NK-92 treated with Interleukin-12 subunit alpha and Interleukin-12 subunit beta, amount 100 ng/mL, for 24 hours (cell line): ENCODE measurements at places on chromosomes 4 and X.

GRCh38 chr4:117610706-117611308 is 423.5 kb upstream of the NDST3 start:
- DNase-seq = no peak

DNA sequence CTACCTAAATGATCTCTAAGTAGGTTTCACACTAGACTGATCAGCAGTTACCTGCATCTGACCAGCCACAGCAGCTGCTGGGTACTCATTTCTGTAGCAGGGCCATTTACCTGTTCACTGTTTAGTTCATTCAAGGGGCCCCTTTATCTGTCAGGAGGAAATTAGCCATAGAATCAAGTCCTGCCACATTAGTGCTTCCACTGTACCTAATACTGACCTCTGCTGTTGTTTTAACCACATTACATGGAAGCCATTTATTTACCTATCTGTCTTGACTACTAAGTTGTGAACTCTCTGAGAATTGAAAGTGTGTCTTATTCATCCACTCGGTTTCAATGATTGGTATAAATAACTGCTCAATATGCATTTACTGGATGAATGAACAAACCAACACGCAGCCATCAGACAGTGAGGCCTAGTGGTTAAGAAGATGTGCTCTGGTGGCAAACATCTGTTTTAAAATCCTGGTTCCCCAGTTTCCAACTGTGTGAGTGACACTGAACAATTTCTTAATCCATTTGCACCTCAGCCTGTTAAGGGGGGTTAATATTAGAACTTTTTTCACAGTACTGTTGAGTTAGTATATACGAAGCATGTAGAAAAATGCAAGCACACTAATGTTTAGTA is 30.0 kb upstream of the ANXA5 start:
- no peak for DNase-seq

DNA sequence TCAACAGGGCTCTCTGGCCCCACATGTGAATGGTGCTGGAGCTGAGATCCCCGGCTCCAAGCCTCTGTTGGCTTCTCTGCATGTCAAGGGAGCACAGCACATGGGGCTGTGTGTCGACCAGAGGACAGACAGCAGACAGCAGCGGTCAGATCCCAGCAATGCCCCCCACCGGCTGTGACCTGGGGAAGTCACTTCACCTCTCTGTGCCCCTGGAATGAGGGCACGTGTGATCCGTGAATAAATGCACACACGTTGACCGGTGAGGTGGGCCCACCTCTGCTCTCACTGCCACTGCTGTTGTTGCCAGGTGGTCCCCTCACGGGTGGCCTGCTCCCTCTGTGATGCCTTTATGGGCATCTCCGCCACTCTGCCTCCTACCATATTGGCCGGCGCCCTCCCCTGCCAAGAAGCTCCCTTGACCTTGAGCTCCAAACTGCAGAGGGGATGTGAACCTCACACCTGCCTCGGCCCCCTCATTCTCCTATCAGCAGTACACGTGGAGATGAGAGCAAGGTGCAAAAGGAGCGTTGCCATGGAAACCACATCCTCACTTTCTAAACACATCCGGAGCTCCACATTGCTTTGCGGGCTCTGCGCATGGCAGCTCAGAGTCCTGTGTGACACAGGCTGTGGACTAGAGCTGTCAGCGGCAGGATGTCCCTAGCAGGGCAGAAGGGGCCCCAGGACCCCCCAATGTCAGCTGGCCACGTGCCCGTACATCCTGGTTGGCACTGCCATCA is 75.4 kb downstream of the ABLIM2 start:
- no peak for DNase-seq

DNA sequence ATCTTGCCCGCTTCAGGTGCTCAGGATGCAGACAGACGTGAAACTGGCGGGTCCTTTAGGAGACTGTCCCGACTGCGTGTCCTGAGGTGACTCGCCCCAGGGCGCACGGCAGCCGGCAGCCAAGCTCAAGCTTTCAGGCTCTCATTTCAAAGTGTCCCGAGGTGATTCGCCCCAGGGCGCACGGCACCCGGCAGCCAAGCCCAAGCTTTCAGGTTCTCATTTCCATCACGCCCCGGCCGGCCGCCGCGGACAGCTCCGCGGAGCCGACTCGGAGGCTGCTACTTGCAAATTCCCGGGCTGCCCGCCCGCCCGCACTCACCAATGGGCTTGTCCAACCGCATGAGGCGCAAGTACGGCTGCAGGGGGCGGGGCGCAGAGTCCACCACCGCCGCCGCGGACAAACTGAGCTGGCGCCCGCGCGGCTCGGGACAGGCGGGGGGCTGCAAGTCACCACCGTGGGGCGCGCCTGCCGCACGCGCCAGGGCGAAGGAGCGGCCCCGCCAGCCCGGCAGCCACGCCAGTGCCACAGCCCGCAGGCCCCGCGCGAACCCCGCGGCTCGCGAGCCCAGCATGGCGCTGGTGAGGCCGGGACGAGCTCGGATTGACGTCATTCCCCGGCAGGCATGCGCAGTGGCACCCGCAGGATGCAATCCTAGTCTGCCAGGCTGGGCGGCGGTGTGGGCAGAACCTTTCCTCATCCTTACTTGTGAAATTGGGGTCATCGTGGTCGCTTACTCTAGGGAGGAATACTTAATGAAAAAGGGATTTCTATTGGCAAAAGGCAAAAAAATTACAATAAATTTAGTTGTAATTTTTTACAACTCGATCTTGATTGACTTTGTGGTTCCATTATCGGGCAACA is at the start of gene COQ2:
Gene COQ2, minus strand, starts transcription at position 606 of the 862 bp plus-strand sequence. Its CDS starts 34 bp downstream, at position 572.
- peak; percentile 92 for DNase-seq

DNA sequence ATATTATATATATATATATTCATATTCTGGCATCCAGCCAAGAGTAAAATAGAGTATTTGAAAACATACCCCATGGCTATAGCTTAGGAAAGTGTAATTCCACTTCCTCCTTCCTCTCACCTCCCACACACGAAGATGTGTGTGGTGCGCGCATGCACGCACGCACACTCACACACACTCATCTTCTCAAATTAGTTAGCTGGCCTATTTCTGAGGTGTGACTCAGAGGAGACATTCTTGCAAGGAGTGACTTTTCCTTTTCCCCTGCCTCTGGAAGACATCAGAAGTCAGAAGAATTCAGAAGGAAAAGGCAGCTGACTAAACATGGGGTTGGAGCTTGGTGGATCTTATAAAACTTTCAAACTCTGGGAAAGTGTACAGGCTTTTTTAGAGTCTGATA is 8.8 kb downstream of the ENPEP start:
- peak; percentile 3 for DNase-seq

GRCh38 chr4:176432811-176433540 is 113.2 kb downstream of the SPCS3 start:
- no peak for DNase-seq

DNA sequence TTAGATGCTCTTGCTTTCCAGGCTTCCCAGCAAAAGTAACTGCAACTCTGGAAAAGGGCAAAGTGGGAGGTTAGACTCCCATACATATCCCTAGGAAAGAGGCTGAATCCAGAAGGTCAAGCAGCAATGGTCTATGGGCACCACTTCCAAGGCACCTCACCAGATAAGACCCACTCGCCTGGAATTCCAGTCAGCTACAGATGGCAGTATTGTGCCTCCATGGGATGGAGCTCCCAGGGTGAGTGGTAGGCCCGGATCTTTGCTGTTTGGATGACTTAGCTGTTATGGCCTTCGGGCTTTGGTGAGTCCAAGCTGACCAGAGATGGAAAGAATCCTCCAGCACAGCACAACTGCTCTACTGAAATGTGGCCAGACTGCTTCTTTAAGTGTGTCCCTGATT is 688.0 kb downstream of the PCDH19 start:
- no peak for DNase-seq

- no peak for DNase-seq
Measured at GRCh38 chr4:74223801-74224200, 65.9 kb downstream of the MTHFD2L start.

DNA sequence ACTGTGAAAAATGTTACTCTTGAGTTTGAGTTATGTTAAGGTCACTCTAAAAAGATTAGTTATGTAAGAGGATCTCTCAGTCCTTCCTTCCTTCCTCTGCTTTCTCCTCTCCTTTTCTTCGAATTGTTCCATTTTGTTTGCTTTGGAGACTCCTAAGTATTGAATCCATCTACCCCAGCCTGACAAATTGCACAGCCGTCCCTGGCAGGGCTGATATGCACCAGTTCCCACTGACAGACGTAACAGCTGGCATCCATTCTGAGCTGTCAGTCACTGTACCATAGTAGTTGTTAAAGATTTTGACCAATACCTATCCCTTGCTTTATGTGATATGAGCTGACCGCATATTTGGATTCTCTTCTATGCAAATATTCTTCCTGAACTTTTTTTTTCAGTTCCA is 210.7 kb upstream of the IGFBP7 start:
- no peak for DNase-seq

DNA sequence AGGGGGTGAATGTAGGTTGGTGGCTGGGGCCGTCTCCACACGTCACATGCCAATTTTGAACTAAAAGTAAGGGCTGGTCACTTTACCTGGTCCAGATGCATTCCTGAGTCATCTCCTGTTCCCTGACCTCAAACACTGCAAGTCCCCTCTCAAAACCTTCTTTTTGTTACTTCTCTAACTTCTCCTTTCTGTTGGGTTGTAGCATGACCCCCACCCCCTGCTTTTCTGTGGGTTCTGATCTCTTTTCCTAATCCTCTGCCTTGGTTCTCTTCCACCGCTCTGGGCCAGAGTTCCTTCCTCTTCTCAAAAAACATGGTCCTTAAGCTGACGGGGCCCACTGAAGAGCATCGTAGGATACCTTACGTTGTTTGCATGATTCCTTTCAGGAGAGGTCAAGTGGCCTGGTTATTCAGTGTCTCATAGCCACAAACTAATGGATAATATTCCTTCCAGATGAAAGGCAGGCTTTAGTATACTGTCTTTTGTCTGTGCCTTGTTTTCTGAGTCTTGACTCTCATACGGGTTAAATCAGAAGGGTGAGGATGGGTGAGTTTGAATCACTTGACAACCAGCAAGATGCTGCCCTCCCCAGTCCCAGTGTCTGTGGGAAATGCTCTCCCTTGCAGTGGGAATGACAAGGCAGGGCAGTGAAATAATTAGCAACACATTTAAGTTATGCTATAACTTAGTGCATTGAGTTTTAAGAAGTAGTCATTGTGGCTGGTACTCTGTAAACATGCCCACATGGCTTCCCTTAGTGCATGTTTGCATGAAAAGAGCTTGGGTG is 15.1 kb downstream of the SMS start:
- DNase-seq = no peak

GRCh38 chrX:37677765-37678164 is 7.8 kb upstream of the XK start:
- no peak for DNase-seq

- no peak for DNase-seq
Measured at GRCh38 chr4:153212736-153213135, 8.5 kb downstream of the TRIM2 start.

DNA sequence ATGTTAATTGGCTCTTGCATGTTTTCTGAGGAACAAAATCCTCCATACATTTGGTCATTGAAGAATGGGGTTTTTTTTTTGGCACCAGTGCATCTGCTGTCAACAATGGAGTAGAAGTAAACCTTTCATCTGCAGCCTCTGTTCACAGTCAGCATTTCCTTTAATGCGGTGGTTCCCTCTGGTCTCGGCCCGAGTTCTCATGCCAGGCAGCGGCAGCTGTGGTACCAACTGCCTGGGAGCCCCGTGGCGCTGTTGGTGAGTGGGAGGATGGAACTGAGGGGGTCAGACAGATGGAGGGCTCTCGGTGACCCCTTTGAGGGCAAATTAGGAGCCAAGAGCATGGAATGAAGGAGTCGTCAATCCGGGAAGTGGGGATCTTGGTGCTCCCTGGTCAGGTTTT is 114.7 kb downstream of the AFF1 start:
- DNase-seq = no peak

DNA sequence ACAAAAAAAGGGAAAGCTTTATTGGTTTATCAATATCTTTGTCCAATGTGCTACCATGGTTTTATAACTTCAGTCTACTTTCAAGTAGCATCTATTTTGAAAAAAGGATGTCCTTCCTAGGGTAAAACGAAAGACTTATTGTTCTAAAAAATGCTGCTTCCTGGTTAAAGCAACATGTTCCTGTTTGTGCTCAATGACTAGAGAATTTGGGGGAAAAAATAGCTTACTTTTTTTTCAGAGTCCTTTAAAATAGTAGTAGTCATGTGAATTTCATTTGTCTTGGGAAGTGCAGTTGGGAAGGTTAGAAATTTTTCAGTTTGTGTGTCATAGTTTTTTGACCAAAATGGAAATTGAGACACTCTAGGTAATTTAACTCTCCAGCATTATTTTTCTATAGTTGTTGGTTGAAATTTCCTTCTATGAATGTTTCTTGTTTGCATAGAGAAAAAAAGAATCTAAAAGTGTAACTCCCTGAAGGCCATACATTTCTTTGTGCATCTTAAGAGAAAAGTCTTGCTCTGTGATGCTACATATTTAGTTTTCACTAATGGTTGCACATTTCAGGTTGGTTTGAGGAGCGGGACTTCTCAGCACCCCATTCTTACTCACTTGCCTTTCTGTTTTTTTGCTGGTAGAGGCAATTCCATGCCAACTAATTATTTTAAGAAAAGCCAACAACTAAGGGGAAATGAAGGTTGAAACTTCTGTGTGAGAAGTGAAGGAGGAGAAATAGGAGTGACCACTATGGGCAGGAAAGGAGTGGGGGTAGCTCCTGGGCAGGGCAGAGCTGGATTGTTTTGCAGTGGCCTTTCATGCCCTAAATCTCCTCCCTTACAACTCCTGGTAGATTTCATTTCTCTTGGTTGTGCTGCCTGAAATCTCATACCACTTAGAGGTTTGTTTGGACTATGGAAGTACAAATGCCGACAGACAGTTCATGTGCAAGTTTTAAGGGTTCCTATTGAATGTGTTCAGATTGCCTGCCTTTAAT is 76.4 kb downstream of the RAPGEF2 start:
- DNase-seq = no peak

DNA sequence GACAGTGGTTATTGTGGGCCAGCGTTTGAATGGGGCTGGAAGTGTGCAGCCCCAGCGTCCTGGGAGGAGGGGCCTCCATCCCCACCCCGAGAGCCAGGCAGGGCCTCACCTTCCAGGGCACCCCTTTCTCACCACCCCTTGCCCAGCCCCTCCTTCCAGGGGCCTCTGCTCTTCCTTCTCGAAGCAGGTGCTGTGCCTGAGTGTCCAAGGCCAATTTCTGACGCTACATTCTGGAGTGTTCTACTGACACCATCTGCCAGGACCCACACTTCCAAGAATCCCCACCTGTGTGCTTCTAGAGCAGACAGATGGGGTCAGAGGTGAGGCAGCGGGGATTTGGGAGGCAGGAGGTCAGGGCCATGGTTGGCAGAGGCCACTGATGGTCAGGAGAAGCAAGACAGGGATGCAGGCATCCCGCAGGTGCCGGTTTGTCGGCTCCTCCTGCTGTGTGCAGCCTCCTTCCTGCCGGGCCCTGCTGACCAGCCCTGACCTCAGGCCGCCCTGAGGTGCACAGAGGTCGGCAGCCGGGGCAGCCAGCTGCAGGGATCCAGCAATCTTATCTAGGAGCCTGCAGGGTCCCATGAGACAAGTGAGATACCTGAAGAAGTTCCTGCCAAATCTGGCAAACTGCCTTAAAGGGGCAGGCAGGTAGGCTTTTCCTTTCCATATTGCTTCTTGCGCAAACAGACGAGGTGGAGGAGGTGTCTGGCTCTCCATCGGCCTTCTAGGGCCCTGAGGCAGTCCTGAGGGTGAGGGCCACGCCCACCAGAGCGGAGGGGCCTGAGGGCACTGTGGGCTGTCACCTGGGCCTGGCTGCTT is 18.8 kb downstream of the MSANTD1 start:
- DNase-seq = no peak
